ENCODE measurements at places on chromosomes 2 and 18. TPM values are rescaled to one million over a fixed set of nuclear protein-coding genes. Genes with fewer than 3 reads are reported as not detected.

GRCh38 chr2:219086196-219086595 is 25.5 kb upstream of the IHH start:
- peak; percentile 29 for DNase-seq

GRCh38 chr2:16249246-16250055 is 309.1 kb downstream of the MYCN start:
- no peak for DNase-seq

- DNase-seq: no peak
Measured at GRCh38 chr2:27962006-27962405, 71.5 kb downstream of the BABAM2 start.

DNA sequence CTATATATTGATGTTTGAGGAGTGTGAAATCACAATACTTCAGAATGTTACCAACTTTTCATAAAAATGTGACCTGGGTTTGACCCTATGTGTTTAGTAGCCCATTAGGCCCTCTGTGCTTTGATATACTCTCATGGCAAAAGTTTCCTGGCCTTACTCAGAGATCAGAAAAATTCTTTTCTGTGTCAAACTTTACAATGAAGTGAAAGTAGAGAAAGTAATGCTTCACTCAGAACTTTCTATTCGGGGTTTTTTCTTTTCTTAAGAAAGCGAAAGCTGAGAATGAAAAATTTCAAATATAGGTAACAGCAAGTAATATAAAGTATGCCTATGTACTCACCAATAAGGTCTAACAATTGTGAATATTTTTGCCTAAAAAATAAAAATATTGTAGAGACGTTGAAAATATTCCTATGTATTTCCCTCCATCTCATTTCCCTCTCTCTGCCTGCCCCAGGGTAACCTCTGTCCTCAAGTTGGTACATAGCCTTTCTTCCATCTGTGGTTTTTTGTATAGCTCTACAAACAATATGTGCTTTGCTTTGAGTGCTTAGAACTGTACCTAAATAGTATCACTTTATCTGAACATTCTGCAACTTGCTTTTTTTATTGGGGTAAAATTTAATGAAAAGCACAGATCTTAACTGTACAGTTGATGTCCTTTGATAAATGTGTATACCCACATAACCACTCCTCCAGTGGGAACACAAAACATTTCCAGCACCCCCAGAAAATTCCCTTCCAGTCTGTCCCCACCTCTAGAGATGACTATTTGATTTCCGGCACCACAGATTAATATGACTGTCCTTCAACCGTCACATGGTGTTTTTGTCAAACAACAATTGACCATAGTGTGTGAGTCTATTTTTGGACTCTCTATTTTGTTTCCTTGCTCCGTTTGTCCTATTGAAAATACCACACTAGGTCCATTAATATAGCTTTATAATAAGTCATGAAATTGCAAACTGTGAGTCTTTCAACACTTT is 10.3 kb upstream of the ACKR3 start:
- DNase-seq: no peak

DNA sequence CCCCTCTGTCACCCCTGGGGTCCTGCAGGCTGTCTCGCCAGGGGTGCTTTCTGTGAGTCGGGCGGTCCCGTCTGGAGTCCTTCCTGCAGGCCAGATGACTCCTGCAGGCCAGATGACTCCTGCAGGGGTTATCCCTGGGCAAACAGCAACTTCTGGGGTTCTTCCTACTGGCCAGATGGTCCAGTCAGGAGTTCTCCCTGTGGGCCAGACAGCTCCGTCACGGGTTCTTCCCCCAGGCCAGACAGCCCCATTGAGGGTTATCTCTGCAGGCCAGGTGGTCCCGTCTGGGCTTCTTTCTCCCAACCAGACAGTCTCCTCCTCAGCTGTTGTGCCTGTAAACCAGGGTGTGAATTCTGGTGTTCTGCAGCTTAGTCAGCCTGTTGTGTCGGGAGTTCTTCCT is 27.6 kb downstream of the ADNP2 start:
- DNase-seq: no peak

GRCh38 chr2:20193185-20193584 is 31.7 kb downstream of the SDC1 start:
- no peak for DNase-seq

The ASB18 gene
- not detected for polyA plus RNA-seq

The OR6B3 gene
- polyA plus RNA-seq: not detected

The POU3F3 gene
- polyA plus RNA-seq: not detected

The GALNT13 gene
- not detected for polyA plus RNA-seq

The YES1 gene
- polyA plus RNA-seq: not detected

The NCKAP5 gene
- not detected for polyA plus RNA-seq
